ENCODE measurements at places on chromosomes 12 and 14.

GRCh38 chr14:89588840-89589296 lies 171.8 kb upstream of the FOXN3 start:
- no peak for DNase-seq

DNA sequence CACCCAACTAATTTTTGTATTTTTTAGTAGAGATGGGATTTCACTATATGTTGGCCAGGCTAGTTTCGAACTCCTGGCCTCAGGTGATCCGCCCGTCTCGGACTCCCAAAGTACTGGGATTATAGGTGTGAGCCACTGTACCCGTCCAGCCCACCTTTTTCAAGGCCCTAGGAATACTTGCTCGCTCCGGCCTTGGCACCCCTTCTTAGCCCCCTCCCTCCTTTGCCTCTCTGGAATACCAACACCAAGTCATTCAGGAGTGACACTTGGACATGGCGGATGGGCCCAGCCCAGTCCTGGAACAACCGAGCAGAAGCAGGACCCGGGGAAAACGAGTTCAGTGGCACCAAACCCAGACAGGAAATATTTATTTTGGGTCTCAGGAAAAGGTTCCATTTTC lies 29.1 kb downstream of the PLEKHG3 start:
- DNase-seq: no peak

- peak; percentile 95 for DNase-seq
Observed at GRCh38 chr12:124655698-124656516, 88.5 kb upstream of the NCOR2 start.

GRCh38 chr14:95156161-95157047 lies 925 bp downstream of the DICER1 start:
- no peak for DNase-seq

- DNase-seq: no peak
Observed at GRCh38 chr14:99156090-99156425, 115.9 kb downstream of the BCL11B start.

GRCh38 chr14:78424311-78424710 lies 254.1 kb downstream of the NRXN3 start:
- no peak for DNase-seq

DNA sequence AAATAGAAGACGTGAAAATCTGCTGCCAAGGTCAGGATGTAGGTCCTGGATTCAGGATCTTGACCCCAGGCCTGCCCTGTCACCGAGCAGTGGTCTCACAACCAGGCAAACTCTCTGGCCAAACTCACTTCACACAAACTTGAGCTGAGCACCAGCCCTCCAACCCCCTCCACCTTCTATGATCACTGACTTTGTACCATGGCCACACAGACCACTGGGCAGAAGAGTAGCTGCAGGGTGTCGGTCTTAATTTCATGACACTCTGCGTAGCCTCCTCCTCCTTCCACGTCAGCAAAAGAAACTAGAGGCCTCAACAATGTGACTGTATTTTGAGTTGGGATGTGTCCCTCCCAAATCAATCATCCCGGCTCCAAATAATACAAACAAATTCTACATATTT lies 7.2 kb upstream of the TBX3 start:
- no peak for DNase-seq

DNA sequence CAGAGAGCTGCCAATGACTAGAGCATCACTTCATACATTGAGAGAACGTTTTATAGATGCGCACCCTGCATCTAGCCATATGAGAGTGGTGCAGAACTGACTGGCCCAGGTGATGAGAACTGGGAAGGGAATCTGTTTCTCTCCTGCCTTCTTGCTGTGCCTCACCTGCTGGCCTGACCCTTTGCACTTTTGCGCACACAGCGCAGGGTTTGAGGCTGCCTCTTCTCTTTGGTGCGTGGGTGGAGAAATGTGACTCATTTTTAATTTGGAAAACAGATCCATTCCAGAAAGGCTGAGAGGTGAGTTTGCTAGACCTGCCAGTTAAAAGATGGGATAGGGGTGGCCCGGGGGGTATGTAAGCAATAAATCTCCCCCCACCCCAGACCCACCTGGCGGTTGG lies 453 bp upstream of the ESRRB start:
- no peak for DNase-seq

- no peak for DNase-seq
Observed at GRCh38 chr14:65637780-65638179, 225.2 kb downstream of the FUT8 start.

DNA sequence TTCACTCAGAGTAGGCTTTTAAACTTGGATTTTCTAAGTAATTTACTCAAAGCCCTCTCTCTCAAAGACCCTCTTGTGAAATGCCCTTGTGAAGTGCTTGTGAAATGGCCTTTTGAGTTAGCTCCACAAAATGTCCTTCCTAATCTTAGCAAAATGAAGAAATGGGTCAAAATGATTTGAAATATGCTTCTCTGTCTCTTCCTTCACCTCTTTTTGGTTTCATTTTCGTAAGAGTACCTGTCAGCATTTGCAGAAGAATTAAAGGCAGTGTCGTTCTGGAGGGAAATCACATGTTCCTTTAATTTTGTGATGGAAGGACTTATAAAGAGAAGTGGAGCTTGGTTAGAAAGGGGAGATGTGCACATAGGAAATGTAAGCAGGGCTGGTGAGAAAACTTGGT lies 93.7 kb downstream of the HMGA2 start:
- no peak for DNase-seq

- DNase-seq: no peak
Observed at GRCh38 chr12:49672301-49673217, 34.6 kb downstream of the FMNL3 start.

- no peak for DNase-seq
Observed at GRCh38 chr12:3891201-3891600, 18.0 kb upstream of the PARP11 start.

GRCh38 chr12:128914908-128915563 lies 61.8 kb downstream of the GLT1D1 start:
- DNase-seq: no peak

DNA sequence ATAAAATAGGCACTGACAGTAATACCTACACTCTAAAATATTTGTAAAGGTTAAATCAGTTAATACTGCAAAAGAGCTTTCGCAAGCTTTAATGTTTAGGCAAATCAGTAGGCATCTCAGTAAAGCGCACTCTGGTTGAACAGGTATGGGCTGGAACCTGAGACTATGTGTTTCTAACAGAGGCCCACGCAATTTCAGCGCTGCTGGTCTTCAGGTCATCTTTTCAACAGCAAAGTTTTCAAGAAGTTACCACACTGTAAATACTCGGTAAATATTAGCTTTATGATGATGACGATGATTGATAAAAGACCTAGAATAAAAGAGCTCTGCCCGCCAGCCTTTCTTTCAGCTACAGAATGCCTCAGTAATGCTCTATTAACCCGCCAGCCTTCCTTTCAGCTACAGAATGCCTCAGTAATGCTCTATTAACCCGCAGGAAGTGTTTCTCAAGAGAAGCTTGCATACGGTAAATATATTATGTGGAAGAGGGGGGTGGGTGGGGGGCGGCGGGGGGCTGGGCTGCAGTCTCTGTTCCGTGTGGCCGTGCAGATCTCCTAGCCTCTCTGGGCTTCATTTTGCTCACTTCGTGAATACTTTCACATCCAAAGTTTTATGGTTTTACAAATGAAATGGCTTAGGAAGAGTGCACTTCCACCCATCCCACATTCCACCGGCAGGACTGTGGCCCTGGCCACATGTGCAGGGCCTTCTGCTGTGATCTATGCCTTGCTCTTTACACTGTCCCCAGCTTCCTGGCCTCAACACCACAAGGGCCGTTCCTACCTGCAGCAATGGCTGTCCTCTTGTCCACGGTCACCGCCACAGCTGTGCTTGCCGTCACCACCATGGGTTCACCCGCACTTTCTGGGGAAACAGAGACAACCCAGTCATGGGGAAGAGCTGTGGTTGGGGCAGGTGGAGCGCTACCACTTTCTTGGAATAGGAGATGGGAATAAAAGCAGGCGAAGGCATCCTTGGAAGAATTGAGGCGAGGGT lies 19.9 kb downstream of the LRTM2 start:
- no peak for DNase-seq

GRCh38 chr12:46374310-46374709 lies 1.7 kb upstream of the SLC38A2 start:
- DNase-seq: no peak

- DNase-seq: no peak
Observed at GRCh38 chr12:132718644-132719043, 8.0 kb downstream of the PGAM5 start.

DNA sequence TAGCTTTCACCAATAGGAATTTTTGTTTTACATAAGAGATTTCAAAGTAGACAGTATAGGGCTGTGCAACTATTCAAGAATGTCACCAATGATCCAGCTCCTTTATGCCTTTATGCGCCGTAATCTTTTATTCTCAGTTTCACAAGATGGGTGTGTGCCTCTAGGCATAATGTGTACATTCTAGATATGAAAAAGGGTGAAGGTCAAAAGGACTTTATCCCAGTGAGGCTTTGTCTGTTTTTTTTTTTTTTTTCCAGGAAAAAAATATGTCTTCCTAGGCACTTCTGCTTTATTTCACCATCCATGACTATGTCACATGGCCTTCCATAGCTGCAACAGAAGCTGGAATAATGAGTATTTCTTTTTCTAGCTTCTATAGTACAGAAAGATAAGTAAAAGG lies 142.3 kb upstream of the IGF1 start:
- DNase-seq: no peak

DNA sequence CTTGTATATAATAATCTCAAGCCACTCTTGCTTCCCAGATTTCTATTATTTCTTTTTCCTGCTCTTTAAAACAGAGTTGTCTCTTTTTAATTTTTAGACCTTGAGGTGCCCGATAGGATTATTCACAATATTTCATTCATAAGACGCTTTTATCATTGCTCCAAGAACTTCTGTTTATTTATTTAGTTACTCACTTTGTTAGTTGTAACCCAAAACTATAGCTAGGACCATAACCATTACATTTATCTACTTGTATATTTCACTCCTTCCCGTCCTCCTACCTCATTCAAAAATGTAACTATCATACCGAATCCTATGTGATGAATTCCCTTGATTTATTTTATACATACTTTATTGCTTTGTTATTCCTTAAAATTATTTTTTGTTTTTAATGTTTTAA lies 7.1 kb downstream of the EIF2S3B start:
- no peak for DNase-seq

DNA sequence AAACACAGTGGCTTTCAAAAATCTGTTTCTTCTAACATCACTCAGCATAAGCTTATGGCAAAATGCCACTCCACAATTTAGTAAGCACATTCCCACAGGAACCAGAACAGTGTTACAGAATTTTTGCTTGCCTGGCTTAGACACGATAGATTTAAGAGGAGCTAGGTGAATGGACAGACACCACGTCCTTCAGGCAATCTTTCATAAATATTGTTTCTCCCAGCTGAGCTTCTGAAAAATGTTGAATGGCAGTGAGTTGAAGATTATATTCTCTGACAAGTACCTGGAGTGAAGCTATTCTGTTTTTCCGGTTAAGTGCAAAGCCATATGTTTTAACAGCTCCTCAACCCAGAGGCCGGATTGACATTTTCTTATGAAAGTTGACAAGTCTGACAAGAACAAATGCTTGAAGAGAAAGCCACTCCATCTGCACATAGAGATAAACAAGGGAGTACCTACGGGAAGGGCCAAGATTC lies 102.0 kb downstream of the FSCB start:
- no peak for DNase-seq

DNA sequence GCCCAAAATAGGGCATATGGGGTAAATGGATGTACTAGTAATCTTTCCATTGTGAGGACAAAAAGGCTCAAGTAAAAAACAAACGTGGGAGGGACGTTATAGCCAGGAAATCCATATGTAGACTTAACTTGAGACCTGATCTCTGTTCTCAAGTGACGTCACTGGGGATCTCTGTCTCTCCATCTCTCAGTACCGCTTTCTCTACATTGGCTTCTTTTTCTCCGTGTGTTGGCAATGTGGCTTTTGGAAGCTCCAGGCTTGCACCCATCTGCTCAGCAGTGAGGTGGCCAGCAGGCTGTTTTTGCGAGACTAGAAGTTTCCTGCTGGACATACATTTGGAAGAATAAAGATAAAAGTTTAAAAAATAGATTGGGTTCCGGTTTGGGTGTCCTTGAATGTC lies 66.0 kb upstream of the NRXN3 start:
- no peak for DNase-seq

- DNase-seq: peak; percentile 33
Observed at GRCh38 chr12:40226705-40227104, 1.9 kb downstream of the LRRK2 start.

DNA sequence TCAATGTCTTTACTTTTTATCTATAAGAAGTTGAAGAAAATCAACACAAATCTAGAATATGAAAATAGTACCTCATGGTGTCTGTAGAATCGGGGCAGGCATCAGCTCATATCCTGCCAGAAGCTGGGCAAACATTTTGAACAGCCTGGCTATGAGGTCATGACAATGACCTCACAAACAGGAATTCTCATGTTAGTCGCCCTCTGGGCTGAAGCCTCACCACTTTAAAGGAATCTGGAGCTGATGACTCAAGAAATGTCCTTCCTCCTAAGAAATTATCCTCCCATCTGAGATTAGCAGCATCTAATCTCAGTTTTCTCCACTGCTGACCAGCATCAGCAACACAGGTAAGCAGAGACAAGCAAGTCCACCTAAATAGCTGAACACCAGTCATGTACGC lies 27.1 kb downstream of the CLIP1 start:
- DNase-seq: peak; percentile 47

- no peak for DNase-seq
Observed at GRCh38 chr14:70879448-70879847, 27.8 kb upstream of the PCNX1 start.

DNA sequence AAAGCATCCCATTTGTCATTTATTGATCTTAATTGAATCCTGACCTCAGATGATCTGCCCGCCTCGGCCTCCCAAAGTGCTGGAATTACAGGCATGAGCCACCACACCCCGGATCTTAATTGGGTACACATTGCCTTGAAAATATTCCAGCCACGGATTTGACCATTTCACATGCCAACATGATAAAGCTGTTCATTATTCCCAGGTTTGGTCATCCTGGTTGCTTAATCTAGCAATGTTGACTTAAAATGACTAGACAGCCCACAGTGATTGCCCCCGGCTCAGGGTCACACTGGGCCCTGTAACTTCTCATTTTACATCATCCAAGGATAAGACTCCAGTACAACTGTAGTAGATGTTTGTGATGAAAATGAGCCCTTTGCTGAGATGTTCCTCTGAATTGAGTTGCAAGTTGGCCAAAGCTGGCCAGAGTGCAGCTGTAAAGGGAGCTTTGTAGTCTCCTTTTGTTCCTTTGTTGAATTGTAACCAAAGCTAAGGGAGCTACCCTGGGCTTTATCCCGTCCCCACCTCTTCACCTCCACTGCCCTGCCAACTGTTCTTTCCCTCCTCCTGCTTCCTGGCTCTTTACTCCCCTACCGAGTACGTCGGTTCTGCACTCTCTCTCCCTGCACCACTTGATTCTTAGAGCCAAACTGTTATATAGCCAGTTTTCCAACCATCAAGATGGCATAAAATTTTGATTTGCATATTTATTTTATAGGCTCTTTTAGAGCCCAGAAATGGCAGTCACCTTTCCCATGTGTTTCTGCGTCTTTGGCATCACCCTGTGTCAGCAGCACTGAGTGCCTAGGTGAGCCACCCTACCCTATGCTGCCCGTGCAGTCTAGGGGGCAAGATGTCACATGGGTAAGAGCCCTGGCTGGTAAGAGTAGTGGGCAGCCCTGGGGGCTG lies 141.3 kb upstream of the HIF1A start:
- peak; percentile 98 for DNase-seq

- DNase-seq: no peak
Observed at GRCh38 chr14:104383088-104383995, 196.2 kb upstream of the C14orf180 start.
